ENCODE measurements at places on chromosomes 6 and 20. TPM values are rescaled to one million over a fixed set of nuclear protein-coding genes. Genes with fewer than 3 reads are reported as not detected.

The HMGN3 gene
- polyA plus RNA-seq = 111 TPM

DNA sequence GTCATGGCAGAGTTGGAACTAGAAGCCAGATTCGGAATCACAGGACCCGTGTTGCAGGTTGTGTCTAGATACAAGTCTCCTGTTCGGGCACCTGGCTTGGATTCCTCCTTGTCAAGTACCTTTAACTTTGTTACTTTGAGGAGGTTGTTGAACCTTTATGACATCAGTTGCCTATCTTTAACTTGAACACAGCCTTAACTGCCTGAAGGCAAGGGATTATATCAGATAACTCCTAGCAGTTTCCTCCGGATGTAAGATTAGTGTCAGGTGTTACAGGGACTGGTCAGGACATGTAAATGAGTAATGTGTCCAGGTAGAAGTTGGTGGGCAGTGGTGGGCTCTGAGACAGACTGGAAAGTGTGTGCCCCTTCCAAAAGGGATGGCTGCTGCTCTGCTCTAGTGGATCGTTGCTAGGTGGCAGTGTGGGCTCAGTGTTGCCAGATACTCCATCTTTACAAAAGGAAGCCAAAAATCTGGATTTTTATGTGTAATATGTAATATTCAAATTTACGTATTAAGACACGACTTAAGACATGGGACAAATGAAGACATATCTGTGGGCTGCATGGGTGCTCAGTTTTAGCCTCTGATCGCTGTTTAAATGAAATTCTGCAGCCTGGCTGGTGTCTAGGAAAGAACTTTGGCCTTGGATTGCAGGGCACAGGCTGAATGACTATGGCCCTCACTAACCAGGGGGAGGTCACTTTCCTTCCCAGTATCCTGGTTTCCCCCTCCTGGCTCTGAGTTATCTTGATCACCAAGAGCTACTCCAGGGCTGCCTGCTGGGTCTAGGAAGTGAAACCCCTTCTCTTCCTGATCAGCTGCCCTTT lies 27.1 kb downstream of the CHMP4B start:
- no peak for DNase-seq

- no peak for DNase-seq
Measured at GRCh38 chr6:141290941-141291721, 841.6 kb upstream of the GJE1 start.

GRCh38 chr6:164166996-164167395 lies 752.5 kb downstream of the QKI start:
- DNase-seq = no peak

DNA sequence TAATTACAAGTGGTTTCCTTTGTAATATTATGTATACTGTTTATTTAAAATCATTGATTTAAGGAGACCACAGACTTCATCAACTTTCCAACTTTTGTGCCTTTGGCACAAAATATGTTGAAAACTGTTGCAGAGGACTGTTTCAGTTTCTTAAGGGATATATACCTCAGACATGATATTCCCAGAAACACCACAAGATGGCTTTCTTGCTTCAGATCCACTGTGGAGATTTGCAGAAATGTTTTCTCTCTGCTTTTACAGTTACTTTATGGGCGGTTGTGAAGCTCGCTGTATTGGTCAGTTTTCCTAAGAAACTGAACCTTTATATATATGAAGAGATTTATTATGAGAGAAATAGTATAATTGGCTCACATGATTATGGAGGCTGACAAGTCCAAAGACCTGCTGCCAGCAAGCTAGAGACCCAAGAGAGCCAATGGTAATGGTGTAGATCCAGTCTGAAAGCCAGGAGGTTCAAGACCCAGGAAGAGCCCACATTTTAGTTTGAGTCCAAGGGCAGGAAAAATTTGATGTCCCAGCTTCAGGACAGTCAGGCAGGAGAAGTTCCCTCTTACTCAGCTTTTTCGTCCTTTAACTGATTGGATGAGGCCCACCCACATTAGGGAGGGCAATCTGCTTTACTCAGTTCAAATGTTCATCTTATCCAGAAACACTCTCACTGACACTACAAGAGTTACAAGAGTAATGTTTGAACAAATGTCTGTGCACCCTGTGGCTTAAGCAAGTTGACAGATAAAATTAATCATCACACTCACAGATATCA lies 12.8 kb downstream of the ME1 start:
- peak; percentile 53 for DNase-seq

All from forelimb muscle (tissue), 1 donor.